ENCODE measurements at places on chromosomes 1 and 21.

GRCh38 chr1:83503153-83503552 is 495.8 kb downstream of the TTLL7 start:
- no peak for DNase-seq

DNA sequence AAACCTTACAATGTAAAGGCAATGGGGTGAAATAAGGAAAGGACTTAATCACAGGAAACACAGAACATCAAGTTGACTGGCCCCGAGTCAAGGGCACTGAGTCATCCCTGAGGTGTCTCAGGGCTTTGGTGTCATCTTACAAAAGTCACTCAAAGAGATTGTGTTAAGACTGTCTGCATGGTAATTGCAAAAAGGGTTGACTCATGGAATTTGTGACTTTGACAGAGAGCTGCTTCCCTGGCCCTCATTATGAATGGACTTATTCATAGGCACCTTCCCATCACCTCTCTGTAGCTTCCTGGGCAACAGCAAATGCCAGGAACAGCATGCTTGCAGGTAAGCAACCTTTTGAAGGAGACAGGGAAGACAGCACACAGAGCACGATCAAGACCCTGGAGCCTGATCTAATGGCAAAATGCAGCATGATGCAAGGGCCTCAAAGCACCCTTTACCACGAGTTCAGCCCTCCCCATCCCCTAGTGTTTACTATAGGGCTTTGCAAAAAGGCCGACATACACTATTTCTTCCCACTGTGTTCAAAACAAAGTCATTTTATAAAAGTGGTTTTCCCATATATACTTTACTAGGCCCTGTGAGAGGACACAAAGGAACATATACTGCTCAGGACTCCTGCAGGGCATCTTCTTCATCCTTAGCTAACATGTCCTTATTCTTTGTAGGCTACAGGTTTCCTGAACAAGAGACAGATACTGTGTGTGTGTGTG is 17.1 kb downstream of the ZP4 start:
- peak; percentile 96 for DNase-seq

DNA sequence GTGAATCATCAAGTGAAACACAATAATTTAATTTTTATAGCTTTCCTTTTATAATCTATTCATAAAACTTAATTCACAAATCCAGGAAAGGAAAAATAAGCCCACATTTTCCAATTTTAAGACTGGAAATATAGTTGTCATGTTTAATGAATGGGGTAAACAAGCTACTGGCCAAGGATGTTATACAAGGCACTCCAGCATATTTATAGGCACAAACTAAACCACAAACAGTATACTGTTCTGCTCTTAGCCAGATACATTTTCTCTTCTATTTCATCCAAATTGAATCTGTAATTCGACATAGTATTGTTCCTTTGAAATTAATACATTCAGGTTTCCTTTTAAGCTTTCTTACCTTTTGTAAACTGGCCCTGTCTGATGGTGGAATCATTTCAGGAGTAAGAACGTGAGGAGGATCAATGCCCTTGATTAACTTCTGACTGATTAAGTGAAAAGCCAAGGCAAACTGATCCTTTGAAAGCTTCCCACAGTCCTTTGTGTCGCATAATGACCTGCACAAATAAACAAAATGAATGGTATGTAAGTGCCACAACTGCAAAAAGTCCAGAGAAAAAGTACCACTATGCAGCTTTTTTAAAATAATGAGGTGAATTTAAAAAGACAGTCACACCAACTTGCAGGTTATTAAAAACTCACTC is 74.4 kb downstream of the EPS15 start:
- no peak for DNase-seq

GRCh38 chr1:159827549-159827948 is 876 bp downstream of the SLAMF8 start:
- DNase-seq: no peak

DNA sequence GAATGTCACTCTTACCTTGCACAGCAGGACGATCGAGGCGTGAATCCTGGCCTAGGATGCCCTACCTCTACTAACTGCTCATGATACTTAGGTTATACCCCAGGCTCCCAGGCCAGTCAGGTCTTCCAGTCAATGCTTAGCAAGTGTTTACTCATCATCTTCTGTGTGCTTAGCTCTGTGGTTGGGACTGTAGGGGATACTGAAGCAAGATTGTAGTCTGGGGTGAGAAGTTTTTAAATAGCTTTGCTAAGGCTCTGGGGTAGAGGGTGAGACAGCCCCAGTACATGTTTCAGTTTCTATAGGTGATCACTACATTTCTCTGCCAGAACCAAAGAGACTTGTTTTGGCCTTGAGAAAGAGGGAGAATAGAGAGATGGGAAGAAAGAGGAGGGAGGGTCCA is 250.8 kb upstream of the KIAA0040 start:
- DNase-seq: no peak

- DNase-seq: no peak
These were observed 202.5 kb upstream of the DUSP10 start for GRCh38 chr1:221944247-221944870.

DNA sequence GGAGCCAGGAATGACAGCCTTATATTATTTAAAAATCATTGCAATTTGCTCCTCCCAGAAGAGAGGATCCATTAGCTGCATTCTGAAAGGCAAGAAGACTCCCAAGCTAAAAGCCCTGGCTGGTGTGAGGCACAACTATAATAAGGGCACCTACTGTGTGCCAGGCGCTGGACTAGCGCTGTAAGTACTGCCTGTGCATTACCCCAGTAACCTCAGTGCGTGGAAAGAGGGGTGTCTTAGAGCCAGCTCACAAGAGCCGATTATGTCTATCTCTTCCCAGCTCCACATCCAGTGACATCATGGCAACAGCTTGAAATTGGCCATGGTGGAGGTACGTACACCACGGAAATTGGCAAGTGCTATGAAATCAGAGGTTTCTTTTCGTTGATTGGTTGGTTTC is 141.7 kb upstream of the IRF2BP2 start:
- DNase-seq: no peak

DNA sequence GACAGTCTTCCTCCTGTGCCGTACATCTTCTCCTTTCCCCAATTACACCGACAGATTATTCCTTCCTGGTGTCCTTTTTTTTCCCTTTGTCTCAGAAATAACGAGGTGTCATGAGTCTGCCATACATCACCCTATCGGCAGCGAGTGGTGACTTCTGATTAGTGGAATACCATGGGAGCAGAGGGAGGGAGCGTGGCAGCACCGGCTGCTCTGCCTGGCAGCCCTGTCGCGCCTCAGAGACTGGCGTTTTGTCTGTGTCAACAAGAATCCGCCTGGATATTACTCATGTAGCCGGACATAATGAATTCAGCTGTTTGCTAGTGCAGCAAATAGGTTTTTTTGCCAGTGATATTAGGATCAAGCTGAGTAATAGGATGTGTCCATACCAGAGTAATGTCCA is 51.8 kb downstream of the UTP25 start:
- DNase-seq: peak; percentile 93

DNA sequence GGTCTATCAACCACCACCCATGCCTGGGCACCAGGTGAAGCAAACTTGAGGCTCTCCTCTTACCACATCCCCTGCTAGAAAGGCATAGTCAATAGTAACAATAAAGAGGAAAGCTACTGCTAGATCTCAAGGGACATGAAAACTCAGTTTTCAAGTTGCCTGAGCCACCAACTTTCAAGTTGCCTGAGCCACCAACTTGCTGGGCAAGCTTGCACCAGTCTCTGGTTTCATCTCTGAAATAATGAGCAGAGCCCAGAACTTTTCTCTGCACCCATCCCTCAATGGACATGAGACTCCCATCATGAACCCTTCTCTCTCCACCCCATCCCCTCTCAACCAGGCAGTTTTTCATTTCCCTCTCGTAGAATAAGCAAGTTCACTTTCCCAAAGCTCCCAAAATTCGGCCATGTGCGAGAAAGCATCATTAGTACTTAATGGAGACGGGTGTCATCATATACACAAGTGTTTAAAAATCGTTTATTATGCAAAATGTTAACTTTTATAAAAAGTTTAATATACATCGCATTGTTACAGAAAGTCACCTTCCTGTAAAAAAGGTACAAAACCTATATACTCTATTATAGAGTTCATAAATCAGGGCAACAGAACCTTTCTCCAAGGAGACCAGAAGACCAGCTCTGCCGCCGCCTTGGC is 1.7 kb downstream of the ID3 start:
- DNase-seq: no peak

- no peak for DNase-seq
These were observed 15.2 kb downstream of the SCMH1 start for GRCh38 chr1:41226815-41227434.

DNA sequence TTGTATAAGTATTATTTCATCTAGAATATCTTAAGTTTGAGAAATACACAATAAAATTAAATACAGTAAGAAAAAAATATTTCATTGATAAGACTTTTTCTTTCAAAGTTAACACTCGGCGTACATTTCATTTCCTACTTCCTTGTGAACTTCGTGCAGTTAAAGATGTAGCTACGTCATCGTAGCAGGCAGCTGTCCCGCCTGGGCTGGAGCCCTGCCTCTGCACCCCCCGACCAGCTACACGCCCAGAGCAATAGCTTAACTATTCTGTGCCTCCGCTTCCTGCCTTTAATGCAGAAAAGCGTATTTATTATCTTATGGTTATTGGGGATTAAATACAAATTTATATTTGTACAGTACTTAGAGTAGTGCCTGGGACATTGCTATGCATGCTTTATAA is 53.5 kb downstream of the CLSTN1 start:
- no peak for DNase-seq

DNA sequence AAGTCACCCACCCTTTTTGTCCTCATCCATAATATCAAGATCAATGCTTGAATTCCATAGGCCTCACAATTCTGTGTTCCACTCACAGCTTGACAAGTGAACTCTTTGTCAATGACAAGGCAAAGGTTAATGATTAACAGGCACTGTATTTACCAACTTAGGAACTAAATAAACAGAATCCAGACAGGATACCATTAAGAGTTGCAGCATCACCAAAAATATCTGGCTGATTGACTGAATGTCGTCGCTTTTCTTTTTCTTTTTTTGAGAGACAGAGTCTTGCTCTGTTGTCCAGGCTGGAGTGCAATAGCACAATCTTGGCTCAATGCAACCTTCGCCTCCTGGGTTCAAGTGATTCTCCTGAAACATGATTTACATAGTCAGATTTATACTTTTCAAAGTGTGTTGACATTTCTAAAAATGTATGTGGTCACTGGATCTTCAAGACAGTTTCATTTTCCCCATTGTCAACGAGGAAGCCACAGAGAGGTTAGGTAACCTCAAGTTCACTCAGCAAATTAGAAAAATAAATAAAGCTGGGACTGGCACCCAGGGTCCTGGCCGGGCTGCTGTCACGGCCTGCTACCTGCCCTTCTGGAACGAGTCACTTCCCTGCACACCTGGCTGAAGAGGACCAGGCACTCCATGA is 81.0 kb downstream of the PDE9A start:
- peak; percentile 79 for DNase-seq

GRCh38 chr1:184035719-184036516 is 1.6 kb downstream of the COLGALT2 start:
- no peak for DNase-seq

DNA sequence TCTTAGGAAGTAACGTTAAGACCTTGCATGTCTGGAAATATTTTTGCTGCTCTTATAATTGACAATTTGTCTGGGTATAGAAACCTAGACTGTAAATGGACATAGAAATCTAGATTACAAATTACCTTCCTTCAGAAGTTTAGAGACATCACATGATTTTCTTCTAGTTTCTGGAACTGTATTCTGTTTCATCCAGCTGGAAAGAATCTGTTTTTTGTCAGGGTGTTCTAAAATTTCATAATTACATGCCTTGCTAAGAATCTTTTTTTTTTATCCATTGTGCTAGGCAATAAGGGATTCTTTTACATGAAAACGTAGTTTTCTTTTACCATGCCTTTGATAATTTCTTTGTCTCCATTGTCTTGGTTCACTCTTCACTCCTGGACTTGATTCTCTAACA is 20.7 kb upstream of the S100A7 start:
- no peak for DNase-seq

DNA sequence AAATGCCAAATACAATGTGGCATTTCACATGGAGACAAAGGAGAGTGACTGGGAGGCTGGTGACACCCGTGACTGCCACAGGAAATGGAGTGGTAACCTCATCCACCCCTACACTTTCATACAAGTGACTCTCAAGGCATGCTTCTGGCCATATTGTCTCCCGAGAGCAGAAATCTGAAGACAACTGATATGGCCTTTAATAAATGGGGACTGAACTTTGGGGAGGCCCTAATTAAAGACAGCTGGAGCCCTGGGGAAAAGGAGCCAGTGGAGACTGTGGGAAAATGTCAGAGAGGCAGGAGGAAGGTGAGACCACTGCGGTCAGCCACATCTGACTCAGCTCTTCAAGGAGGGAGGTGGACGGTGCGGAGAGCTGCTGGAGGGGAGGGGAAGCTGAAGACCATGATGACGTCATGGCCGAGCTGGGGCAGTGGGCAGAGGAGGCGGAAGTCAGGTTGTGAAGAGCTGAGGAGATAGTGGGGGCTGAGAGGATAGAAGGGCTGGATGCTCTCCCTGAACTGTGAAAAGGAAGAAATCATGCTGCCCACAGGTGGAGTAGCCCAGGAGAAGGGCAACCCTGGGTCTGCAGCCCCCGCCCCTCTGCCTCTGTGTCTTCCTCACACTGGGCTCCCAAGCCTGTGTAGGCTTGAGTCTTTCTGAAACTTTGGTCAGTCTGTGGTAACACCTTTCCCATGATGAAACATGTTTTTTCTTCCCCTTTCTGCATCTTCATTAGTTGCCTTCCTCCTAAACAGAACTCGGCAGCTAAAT is 14.0 kb upstream of the NCF2 start:
- peak; percentile 56 for DNase-seq

DNA sequence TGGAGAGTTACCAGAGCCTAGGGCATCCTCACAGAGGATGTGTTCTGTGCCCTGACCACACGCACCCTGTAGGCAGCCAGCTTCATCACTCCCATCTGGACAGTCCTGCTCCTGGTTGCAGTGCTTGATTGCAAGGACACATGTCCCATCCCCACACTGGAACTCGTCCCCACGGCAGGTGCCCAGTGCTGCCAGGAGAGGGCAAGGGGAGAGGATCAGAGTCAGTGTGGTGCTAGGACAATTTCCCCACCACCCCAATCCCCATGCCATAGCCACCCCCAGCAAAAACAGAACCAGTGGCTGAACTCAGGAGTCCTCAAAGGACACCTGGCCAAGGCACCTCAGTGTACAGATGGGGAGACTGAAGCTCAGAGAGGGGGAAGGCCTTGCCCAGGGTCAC is 37.2 kb upstream of the MAGOH start:
- no peak for DNase-seq

- DNase-seq: no peak
These were observed 15.4 kb downstream of the ANGPTL3 start for GRCh38 chr1:62612770-62613169.

DNA sequence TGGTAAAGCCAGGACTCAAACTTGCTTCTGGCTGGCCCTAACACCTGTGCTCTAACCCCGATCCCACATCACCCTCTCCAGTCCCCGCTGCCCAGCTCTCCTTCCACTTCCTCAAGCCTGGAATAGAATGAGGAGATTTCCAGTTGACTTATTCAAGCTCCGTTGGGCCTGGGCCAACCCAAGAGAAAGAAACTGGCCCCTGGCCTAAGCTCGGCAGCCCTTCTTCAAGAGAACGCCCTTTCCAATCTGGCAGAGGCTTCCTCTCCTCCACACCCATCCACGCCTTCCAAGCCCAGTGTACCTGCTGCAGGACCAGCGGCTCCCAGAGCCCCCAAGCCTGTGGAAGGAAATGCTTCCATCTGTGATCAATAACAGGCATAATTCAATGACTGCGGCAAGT is 51.9 kb downstream of the LRRN2 start:
- no peak for DNase-seq

- peak; percentile 19 for DNase-seq
These were observed 118.3 kb downstream of the GALNT2 start for GRCh38 chr1:230185076-230186001.
